ENCODE measurements at places on chromosomes 16 and 17.
A peak's percentile ranks its signal among the peaks of the same experiment; 100 is the strongest.

GRCh38 chr16:79437764-79438751 is 162.5 kb downstream of the MAF start:
- DNase-seq = no peak

DNA sequence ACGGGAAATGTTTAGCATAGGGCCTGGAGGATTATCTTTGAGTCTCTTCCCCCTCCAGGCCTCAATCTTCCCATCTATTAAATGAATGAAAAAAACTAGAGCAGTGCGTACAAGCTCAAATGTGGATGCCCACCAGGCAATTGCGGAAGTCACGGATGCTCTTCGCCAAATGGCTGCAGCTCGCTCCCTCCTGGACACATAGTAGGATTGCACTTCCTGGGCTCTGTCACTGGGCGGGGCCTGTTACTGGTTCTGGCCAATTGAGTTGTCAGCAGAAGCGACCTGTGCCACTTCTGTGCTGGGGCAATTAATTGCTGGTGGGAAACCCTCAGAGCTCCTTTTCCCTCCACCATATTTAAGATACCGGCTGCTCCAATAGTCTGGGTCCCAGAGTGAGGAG is 168.2 kb upstream of the IRX6 start:
- no peak for DNase-seq

DNA sequence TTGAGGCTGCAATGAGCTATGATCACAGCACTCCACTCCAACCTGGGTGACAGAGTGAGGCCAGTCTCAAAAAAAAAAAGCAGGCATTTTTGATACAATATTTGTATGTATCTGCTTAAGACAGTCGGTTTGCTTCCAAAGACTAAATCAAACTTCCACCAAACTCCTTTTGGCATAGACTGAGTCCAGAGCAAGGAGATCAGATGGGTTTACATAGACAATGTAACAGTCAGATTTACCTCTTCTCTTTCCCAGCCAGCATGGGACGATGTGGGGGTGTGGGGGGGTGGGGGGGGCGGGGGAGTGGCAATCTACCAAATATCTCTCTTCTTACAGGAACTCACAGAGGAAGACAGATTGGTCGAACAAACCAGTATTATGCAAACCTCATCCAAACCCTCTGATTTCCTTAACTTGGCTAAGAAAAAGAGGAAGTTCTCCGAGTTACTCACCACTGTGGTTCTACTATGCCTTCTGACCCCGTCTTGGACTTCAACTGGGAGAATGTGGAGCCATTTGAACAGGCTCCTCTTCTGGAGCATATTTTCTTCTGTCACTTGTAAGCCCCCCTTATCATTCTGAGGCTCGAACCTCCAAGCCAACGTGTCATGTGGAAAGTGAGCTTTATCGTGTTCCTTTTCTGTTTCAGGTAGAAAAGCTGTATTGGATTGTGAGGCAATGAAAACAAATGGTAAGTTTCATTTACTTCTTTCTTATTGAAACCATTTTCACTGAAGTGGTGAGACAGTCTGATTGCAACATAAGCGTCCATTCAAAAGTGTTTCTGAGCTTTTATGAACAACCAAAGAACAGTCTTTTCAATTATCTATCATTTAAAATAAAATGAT is at the start of gene MILR1:
Gene MILR1, plus strand, starts transcription at position 451 of the 848 bp plus-strand sequence. Its CDS starts 54 bp downstream, at position 505.
- no peak for DNase-seq

DNA sequence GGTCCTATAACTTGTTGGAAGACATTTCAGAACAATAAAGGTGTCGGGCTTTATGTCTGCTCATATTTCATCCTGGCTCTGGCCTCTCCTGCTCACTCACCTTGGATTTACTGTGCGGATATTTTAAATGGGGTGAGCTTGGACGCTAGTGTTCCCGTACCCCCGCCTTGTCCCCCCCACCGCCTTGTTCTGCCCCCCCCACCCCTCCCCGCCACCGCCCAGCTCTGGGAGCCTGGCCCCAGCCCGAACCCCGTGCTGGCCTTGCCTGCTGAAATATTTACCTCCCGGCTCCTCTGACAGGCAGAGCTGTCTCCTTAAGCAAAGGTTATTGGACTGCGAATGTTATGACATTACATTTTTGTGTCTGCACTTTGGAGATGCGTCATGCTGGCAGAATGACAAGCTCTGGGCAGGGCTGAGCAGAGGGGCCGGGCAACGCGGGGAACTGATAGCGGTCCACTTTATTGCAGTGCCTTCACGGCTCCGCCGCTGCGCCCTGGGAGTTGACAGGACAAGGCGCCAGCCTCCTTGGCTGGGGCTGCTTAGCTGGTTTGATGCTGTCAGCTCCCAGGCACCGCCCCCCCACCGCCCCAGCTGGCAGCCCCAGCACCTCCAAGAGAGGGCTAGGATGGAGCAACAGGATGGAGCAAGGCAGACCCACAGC is 222.5 kb upstream of the GSE1 start:
- DNase-seq = no peak

- DNase-seq = no peak
Measured at GRCh38 chr17:44177640-44178039, 7.1 kb downstream of the ASB16 start.

DNA sequence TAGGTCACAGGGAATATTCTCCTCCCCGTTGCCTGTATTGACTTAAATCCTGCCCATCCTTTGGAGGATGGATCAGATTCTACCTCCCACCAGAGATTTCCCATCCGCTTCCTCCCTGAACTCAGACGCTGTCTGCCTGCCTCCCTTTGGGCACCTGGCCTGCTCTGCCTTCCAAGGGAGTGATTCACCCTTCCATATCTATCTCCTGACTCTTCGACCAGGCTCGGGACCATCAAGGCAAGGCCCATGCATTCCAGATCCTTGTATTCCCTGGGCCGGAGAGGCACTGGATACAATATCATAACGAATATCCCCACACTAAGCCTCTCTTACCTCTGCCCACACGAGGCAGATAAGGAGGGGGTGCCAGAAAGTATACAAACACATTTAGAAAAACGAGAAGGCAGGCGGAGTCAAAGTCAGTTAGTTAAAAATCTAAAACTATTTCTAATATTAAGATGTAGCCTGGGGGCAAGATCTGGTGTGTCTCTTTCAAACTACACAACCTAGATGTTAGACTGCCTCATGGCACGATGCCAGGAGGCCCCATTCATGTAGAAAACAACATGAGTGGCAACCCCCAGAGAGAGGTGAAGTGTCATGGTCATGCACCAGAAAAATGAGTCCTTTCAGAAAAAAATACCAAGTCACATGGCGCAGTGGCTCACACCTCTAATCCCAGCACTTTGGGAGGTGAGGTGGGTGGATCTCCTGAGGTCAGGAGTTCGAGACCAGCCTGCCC is 9.2 kb downstream of the PMP22 start:
- peak; percentile 40 for DNase-seq

DNA sequence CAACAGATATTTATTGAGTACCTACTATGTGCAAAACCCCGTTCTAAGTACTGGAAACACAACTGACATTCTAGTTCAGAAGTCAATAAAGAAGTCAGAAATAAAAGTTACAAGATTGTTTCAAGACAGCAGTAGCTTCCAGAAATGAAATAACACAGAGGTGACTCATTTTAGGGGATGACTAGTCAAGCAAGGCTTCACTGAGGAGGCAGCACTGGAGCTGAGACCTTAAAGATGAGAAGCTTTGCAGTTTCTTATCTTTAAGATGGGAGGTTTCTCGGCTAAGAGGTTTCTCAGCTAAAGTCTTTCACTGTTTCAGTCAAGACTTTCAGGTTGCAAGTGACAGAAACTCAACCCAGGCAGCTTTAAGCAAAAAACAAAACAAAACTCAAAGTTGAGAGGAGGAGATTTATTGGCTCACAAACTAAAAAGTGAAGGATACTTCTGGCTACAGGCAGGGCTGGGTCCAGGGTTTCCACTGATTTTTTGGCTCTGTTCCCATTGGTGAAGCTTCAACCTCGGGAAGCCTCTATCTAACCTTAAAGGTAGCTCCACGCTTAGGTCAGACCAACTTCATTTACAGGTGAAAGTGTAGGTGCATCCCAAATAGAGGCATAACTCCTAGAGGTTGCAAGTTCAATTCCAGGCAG is 7.4 kb upstream of the MMP2 start:
- DNase-seq = peak; percentile 81

- no peak for DNase-seq
Measured at GRCh38 chr16:29114574-29114973, 129.7 kb downstream of the LAT start.

- DNase-seq = peak; percentile 94
Measured at GRCh38 chr16:50202926-50203624, 50.0 kb downstream of the TENT4B start.

DNA sequence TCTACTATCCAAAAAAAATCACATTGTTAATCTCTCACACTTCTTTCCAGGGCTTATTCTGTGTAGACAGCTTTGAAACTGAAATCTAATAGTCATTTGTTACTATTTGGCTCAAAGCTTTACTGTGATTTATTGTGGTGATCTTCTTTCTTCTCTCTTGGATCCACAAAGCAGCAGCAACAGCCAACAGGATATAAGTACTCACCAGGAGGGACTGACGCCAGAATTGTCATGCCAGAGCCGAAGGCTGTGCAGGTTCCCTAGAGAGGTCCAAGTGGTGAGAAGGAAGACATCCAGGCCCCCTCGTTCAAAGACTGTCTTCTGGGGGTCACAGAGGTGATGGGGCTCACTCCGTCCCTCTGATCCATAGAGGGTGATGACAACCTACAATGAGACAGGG is 33.3 kb downstream of the PKD1L3 start:
- DNase-seq = no peak

GRCh38 chr16:73711406-73712080 is 585.1 kb upstream of the PSMD7 start:
- DNase-seq = peak; percentile 6

DNA sequence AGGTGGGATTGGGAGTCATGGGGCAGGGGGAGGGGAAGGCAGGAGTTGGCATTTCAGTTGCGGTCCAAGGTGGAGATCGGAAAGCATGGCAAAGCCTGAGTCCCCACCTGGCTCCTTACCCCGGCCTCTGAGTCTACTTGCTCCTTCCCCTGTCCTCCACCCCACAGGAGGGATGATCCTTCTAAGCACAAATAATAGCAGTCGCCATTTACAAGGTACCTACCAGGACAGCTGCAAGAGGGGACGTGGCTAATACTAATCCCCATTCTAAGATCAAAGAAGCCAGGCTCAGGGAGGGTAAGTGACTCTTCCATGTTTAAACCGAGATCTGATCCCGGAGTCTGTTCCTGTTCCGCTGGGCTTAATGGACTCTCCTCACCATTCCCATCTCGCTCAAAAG is 396.3 kb downstream of the SLC39A11 start:
- DNase-seq = no peak

DNA sequence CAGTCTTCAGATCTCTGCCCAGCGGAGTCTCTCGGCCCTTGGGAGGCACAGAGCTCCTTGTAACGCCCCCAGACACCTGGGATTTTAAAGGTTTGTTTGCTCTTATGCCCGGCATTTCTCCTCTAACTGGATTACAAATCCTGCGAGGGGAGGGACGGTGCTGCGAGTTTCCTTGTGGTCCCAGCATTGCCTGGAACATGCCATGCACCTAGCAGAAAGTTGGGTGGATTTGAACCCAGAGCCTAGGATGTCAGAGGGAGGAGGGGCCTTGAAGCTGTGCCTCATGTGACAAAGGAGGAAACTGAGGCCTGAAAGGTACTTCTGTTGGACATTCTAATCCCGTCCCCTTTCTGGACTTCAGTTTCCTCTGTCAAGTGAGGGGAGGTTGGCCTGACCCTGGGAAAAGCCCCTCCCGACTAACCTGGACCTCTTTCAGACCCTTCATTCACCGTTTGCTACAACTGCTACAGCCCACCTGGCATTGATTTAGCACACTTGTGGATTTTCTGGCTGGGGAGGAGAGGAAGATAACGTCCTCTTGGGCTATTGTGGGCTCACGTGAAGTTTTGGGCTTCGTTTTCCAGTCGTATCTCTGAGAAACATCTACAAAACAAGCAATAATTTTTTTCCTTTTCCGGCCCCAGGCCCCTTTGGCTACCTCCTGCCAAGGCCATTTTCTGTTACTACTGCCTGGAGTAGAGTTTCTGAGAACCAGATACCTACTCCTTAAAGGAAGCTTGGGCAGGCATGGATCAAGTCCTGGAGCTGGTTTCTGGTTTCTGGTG is 30.9 kb downstream of the MRC2 start:
- DNase-seq = no peak

GRCh38 chr16:70523743-70524398 is at the start of gene SF3B3:
TSS of gene SF3B3 (plus strand) at chr16:70523816. CDS start at chr16:70526657, 2,841 bp downstream.
- peak; percentile 74 for DNase-seq

- DNase-seq = no peak
Measured at GRCh38 chr16:64434526-64435069, 687.3 kb downstream of the CDH11 start.

- DNase-seq = no peak
Measured at GRCh38 chr17:75273977-75274708, 3.1 kb upstream of the MIF4GD start.

GRCh38 chr16:26768385-26769010 is 298.2 kb upstream of the C16orf82 start:
- no peak for DNase-seq

GRCh38 chr16:50282010-50282538 is 15.7 kb downstream of the ADCY7 start:
- no peak for DNase-seq

DNA sequence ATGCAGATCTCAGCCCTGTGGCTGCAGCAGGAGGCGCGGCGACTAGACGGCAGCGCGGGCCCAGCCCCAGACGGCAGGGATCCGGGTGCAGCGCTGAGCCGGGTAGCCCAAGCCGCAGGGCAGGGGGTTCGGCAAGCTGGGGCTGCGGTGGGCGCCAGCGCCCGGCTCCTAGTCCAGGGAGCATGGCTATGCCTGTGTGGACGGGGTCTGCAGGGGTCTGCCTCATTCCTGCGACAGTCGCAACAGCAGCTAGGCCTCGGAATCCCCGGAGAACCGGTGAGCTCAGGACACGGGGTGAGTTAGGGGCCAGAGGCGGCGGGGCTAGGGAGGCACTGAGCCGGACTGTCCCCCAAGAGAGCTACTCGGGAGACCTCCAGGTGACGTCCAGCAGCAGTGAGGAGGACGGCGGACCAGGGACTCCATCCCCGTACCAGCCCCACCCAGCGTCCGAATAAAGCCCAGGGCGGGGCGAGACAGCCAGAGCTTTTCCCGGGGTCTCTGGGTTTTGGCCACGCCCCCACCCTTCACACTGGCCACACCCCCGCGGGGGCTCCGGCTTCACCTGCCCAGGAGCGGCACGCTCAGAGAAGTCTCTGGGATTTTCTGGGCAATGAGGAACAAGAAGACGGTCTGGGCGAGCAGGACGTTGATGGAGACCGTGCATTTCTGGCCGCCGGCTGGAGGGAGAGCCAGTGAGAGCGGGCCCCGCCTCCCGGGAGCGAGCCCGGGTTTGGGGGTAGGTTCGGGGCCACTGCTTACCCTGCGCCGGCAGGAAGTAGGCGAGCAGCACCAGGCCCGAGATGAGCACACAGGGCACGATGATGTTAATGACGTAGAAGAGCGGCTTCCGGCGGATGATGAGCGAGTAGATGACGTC is 1.1 kb downstream of the C17orf107 start:
- no peak for DNase-seq

GRCh38 chr17:5919089-5919488 is 151.1 kb upstream of the WSCD1 start:
- no peak for DNase-seq

DNA sequence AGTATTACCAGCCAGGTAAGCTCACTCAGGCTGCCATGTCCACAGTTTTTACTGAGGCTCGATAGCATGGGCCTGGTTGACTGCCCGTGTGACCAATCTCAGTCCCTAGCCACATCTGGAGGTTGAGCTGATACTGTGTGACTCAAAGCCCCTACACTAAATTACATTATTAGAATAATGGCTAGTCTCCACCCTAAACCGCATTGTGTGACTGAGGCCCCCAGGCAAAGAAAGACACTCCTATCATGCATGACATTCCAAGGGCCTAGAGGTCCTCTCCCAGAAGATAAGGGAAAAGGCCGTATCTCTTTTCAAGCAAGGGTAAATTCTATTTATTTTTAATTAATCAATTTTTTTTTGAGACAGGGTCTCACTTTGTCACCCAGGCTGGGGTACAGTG is 505.3 kb downstream of the HAPSTR1 start:
- no peak for DNase-seq

- DNase-seq = no peak
Measured at GRCh38 chr16:1548233-1548632, 14.8 kb downstream of the TMEM204 start.
